ENCODE measurements at places on chromosomes 3 and 15.

- no peak for DNase-seq
Observed at GRCh38 chr3:122519693-122520092, 5.0 kb upstream of the KPNA1 start.

- no peak for DNase-seq
Observed at GRCh38 chr3:128488991-128489673, 3.9 kb downstream of the GATA2 start.

DNA sequence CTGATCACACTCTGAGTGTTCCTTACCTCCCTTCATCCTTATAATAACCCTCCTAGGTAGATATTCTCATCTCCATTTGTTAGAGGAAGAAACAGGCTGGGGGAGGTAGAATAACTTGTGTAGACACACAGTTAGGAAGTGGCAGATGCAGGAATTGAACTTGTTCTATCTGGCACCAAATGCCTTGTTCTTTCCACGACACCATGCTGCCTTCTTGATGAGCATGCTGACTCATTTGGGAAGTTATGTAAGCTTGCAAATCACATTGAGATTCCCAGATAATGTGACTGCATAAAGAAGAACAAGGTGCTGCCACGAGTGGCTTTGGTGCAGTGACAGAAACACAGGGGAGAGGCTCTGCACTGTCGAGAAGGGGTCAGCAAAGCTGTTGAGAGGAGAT, 27.5 kb upstream of the NDUFB4 start:
- DNase-seq = no peak

GRCh38 chr3:129230311-129231019, 18.9 kb upstream of the COPG1 start:
- DNase-seq = peak; percentile 70

DNA sequence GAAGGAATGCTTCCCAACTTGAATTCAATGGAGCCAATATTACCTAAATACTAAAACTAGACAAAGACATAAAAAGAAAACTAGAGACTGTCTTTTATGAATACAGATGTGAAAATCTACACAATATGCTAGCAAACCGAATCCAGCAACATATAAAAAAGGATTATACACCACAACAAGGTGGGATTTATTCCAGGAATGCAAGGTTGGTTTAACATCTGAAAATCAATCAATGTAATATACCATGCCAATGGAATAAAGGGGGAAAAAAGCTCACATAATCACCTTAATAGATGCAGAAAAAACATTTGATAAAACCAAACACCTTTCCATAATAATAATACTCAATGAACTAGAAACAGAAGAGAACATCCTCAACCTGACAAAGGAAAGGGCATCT, 69.3 kb upstream of the TSPAN3 start:
- no peak for DNase-seq

DNA sequence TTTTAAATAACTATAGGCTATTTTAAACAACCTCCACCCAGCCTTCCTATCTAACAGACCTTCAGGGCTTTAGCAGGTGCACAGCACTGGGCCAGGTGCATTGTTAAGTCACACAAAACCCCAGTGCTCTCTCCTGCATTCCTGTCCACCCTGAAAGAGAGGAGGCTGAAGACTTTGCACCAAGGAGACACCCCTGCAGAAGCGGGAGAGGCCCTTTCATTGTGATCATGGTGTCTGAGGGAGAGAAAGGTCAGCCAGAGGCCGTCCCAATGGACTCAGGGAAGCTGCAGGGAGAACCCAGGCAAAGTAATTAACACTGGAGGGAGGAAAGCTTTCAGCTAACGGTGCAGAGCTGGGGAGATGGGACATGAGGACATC, 5.2 kb downstream of the LRIG1 start:
- DNase-seq = no peak
